ENCODE measurements at places on chromosomes 16 and 17.

DNA sequence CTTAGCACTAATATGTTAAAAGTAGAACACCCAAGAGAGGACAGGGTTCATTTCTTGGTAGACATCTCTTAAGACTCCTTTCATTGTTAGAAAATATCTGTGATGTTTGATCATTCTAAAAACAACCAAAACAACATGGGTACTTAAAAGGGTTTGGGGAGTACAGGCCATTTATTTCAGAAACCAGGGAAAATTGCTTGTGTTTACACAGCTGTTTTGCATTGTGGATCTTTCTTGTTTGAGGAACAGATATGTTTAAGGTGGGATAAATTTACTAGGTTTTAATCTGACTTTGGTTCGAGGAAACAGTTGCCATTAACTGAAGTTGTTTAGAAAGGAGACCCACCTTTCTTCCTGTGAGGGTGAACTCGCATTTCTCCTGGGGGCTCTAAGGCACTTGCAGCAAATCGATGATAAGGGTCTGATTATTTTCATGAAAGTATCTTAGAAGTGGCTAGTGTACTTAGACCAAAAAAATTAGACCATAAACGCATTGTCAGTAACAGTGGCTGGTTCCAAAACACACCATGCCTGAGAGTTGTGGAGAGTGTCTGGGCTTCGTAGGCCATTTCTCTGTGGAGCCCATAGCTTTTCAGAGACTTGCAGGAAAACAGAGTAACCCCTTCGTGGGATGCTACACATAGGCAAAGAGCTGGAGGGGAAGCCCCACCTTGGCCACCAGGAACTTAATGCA, 17.6 kb downstream of the CLUAP1 start:
- DNase-seq: no peak

DNA sequence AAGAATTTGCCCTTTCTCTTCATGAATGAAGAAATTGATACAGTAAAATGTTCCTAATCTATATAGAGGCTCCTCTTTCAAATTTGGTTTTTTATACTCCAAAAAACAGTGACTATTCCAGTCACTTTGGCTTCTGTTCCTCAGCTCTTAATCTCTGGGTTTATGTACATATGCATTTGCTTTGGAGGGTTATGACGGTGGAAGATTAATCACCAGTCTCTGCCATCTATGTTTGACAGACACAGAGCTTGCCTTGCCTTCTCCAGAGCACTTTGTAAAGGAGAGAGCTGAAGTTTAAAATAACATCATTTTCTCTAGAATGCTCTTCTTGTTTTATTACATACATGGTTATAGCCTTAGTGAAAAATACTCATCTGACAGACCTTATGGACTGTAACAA, 99.3 kb downstream of the NLK start:
- DNase-seq: no peak

- no peak for DNase-seq
Measured at GRCh38 chr17:50184611-50185398, 16.6 kb downstream of the COL1A1 start.

DNA sequence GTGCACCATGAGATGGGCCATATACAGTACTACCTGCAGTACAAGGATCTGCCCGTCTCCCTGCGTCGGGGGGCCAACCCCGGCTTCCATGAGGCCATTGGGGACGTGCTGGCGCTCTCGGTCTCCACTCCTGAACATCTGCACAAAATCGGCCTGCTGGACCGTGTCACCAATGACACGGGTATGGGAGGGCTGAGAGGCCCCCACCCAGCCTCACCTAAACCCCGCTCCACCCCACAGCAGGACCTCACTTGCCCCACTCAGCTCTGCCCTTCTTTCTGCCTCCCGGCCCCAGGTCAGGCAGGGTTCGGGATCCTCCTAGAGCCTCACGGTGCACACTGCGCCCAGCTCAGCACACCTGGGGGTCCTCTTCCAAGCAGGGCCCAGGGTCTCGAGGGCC, 5.6 kb downstream of the ACE start:
- no peak for DNase-seq

DNA sequence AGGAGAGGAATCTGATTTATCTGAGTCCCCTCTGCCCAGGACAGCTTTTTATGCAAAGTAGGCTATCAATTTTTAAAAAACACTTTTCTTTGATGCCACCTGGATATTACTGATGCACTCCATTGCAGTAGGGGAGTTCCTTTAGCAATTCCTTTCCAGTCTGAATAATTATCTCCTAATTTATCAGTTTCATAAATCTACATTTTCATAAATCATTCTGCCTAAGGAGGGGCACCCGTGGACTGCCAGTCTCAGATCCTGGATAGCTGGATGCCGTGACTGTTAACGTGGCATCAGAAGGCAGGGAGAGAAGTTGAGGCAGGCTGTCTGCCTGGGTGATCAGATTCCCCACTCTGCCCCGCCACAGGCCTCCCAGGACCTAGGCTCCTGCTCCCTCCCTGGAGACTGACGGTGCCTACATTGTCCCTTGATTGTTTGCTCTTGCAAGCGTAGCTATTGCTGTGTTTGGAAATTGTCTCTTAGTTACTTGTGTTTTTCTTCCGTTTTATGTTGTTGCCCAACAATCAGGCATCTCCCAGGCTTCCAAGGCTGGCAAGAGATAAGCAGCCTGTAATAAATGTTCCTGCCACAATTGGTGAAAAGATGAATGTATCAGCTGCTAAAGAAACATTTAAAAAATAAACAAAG, 75.2 kb downstream of the KATNIP start:
- no peak for DNase-seq

DNA sequence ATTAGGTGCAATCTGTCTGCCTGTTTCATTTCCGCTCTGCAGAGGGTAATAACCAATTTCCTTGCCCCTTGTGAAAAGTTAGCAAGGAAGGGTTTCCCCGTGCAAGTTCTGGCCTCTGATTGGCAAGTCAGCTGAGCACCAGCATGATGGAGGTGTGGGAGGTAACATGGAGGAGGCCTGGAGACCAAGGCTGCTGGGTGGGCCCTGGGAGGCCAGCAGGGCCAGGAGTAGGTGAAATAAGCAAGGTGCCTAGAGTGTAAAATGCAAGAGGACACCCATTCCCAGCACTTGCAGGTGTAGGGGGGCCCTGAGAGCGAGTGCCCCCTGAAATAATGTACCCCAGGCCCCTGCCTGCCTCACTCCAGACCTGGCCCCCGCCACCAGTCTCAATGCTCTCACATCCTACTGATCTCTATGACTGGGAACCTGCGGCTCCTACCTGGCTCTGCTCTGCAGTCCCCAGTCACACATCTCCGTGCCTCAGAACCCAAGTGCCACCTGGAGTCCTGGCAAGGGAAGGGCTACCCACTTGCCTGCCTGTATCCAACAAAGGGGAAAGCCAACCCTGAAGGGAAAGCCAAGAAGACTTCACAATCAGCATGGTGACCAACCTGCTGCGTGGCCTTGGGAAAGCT, 116.2 kb downstream of the C16orf78 start:
- DNase-seq: no peak

DNA sequence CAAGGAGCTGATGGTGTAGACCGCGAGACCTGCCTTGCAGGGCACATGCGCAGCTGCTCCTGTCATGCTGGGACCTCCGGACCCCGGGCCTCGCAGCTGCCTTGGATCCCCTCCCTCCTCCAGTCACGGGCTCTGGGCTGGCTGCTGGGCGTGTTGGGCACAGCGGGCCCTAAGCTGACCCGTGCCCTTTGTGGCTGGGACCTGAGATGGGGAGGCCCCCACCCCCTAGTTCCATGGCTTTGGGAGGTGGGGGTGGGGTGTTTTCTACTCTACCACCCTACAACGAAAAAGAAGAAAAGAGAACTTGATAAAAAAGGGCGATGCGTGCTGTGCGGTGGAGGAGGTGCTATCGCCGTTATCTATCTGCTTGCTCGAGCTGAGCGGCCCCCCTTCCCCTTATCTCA, 14.5 kb downstream of the ZFPM1 start:
- DNase-seq: no peak

- DNase-seq: no peak
Measured at GRCh38 chr17:34299956-34300577, 14.5 kb downstream of the CCL11 start.

DNA sequence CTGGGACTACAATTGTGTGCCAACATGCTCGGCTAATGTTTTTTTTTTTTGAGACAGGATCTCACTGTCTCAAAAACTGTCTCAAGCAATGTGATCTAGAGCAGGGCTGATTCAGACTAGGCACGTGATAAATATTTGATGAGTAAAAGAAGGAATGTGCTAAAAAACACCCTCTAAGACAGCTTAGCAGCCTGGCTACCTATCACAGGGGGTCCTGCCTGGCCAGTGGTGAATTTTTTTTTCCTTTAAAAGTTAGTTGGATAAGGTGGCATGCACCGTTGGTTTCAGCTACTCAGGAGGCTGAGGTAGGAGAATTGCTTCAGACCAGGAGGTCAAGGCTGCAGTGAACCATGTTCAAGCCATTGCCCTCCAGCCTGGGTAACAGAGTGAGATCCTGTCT, 14.8 kb upstream of the GPATCH8 start:
- no peak for DNase-seq

- DNase-seq: no peak
Measured at GRCh38 chr17:64003526-64004121, 5.5 kb downstream of the PRR29 start.

DNA sequence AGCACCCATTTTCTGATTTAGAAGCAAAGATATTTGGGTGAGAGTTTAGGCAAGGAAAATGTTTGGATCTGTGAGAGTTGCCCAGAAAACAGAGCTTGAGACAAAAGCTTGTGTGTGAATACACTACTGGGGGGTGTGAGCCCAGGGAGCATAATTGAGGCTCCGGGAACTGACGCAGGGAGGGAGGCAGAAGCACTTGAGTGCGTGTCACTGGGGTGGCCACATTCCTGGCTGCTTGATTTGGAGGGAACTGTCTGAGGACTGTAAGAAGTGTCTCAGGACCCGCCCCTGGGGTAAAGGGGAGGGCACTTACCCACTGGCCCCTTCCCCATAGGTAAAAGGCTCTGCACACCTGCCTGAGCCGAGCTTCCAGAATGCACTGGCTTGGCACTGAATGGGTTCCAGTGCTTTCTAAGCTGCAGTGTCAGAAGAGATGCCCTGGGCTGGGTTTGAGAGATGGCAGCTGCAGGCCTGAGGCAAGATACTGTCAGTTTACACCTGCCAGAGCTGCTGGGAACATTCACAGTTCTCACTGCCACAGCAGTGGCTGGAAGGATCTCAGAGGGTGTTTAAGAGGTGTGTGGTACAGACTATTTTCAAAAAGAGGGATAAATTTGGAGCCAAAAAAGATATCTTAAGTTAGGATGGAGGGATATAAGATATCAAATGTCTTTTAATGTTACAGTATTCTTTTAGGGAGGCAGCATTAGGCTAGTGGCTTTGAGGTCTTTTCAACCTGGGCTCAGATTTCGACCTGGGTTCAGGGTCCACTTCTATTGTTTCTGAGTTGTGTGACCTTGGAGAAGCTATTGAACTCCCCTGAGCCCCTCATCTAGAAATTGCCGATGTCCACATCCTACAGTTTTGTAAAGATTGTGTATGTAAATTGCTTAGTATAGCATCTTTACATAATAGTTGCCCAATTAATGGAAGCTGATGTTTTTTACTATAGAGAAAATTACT, 6.9 kb upstream of the TEX2 start:
- no peak for DNase-seq

DNA sequence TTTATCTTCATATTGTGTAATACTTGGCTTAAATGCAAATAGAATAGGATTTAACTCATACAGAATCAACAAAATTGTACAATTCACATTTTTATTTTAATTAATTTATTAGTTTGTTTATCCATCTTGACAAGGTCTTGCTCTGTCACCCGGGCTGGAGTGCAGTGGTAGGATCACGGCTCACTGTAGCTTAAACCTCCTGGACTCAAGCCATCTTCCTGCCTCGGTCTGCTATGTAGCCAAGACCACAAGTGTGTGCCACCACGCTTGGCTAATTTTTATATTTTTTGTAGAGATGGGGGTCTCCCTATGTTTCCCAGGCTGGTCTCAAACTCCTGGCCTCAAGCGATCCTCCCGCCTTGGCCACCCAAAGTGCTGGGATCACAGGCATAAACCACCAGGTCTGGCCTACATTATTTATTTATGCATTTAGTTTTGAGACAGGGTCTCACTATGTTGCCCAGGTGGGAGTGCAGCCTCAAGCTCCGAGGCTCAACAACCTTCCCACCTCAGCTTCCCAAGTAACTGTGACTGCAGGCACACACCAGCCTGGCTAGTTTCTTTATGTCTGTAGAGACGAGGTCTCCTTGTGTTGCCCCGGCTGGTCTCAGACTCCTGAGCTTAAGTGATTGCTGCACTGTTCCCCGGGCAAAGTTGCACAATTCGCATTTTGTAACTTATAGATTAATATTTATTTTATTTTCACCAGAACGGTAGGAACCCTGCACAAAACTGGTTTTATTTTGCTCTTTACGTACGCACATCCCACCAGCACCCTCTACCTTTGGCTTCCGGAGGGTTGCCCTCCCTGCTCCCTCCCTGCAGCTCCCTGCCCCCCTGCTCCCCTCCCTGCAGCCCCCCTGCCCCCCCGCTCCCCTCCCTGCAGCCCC, 4.9 kb downstream of the DPEP1 start:
- DNase-seq: no peak

DNA sequence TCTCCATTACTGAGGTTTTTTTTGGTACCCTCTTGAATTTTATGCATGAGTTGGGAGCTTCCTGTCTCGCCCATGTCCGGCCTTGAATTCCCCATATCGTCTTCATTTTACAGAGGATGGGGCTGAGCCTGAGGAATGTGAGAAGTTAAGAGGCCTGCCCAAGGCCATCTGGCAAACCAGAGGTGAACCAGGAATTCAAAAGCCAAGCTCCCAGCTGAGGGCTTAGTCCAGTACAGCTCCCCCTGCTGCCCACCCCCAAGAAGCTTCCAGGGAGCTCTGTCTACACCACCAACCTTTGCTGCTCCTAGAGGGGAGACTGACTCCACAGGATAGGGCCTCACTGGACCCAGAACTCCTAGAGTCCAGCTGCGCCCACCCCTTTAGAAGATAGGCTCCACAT, 20.7 kb upstream of the C16orf78 start:
- no peak for DNase-seq

DNA sequence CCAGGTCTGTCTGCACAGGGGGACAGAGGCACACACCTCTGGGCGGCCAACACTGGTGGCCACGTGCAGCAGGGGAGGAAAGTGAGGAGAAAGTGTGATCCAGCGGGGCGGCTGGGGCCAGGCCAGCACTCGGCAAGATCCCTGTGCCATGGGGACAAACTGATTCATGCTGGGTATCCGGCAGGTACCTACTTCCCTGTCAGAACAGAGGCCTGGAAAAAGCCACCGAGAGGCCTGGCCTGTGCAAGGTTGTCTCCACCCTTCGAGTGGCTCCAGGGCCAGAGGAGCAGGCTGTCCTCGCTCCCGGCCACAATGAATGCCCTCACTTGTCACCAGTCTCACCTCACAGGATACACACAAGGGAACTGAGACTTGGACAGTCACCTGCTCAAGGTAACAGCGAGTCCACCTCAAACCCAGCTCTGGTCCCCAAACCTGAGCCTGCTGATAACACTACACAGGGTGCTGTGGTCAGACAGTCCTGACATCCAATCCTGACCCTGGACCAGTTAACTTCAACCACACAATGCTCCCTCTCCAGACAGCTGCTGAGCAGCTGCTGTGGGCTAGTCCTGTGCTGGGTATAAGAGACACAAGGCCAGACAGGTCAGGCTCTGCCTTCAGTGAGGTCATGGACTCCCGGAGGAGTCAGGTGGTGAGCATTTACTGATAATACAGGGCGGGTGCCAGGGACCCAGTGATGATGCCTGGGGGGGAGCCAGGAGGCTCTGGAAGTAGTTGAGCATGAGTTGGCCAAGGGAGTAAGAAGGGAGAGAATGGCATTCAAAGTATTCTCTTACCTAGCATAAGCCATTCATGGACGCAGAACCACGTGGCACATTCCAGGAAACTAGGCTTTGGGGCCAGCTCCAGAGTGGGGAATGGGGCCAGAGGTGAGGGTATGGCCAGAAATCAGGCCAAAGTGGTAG, 53.0 kb downstream of the VAC14 start:
- DNase-seq: no peak

- peak; percentile 39 for DNase-seq
Measured at GRCh38 chr17:81636505-81637288, at the start of the genes NPLOC4 and TSPAN10. Gene NPLOC4, minus strand, starts transcription at chr17:81637112. Its CDS starts 182 bp downstream, at chr17:81636930. Gene TSPAN10, plus strand, starts transcription at chr17:81637196. Its CDS starts 5,217 bp downstream, at chr17:81642413.
